Neuronal stem cell (in vitro differentiated cells): ENCODE measurements at places on chromosomes 3 and 15.

DNA sequence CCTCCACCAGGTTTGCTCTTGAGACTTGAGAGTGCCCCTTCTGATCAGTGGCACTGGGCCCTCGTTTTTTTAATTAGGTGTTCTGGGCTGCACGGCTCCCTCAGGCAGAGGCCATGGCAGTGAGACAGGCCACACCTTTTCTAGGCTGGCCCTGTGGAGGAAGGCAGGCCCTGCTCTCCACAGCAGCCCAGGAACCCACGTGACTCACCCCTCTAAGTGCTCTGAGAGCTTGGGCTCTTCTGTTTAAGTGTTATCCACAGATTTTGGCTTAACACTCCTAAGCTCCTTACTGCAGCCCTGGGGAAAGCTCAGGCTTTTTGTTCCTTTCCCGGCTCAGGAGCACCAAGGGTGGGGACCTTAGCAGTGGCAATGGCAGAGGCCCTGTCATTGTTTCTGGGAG, 463.2 kb upstream of the GBE1 start:
- no peak for DNase-seq

DNA sequence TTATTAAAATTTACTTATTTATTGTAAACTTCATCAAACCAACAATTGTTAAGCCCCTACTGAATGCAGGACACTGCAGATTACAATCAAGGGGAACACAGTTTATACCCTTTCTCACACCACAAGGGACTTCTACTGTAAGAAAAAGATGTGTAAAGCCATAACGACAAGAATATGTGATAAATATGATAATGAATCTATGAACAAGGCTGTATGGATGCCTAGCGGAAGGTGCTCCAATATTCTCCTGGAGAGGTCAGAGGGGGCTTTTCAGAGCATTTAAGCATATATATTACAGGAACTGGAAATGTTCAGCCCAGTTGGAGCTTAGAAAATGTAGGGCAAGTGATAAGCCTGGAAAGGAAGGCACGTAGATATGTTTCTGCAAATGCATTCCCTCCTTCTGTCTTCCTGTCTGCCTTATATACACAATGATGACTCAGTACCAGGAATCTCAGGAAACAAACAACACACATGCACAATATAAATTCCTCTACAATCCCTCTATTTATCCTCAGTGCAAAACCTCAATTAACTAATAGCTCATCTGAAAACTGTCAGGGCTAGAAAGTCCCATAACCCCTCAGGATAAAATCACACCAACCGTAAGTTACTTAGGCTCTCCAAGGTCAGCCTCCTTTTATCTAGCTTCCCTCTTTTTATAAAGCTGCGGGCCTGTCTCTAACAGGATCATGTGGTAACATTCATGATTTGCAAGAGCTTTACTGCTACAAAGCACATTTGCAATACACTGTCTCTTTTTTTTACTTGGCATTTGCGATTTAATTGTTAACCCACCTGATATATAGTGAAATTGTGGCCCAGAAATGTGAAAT, 393.1 kb downstream of the LPP start:
- no peak for DNase-seq

- DNase-seq = no peak
These were observed 95.5 kb downstream of the SSR3 start for GRCh38 chr3:156459434-156459833.

DNA sequence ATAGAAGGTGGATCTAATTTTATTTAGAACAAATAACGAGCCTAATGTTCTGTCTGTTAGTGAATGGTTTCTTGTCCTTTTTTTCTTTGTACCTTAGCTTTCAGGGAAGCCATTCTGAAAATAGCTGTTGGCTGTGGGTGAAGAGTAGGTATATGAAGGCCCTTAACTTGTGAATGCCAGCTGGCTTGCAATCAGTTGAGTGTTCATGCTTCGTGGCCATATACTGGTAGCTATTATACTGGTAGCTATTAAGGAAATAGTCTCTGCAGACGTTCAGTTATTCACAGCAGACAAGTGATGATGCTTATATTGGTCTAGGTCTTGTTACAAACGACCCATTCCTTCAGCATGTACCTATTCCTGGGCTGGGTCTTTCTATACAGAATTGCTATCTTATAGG, 18.8 kb downstream of the TRIM71 start:
- no peak for DNase-seq

DNA sequence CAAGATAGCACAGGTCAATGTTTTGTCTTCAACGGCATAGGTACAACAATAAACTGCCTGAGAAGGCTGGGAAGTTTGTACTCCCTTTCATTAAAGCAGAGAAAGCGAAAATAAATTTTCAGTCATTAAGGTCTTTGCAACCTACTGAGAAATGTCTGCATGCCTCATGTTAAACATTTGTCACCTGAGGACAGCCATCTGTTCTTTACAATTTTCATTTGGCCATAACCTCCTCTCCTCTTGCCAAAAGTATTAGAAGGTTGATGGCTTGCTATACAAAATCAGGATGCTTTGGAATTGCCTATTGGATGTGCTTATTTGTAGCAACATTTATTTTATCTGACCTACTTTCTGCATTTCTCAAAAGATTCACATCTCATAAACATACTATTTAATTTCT, 122.7 kb downstream of the GOLIM4 start:
- DNase-seq = no peak

GRCh38 chr3:25033407-25034029, 394.5 kb upstream of the RARB start:
- peak; percentile 45 for DNase-seq

GRCh38 chr3:69410301-69410700, 24.4 kb upstream of the FRMD4B start:
- DNase-seq = no peak
